ENCODE measurements at places on chromosomes 5 and 9.

- DNase-seq: no peak
Observed at GRCh38 chr9:110099236-110100095, 108.5 kb downstream of the C9orf152 start.

GRCh38 chr5:174167080-174167910, 121.8 kb downstream of the NSG2 start:
- DNase-seq: no peak

DNA sequence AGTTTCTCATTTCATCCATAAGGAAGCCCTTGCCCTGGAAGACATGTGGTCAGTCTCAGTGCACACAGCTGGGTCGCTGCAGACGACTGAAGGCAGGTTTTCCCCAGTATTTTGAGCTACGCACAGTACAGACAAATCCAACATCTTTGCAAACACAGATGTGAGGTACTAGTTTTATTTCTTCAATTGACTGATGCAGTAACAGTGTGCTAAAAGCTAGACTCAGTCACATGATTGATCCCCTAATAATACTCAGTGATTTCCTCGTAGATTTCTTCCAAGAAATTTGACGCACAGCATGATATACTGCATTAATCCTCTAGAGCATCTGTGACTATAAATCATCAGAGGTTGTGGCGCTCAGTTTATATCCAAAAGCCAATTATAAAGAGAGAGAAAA, 346.1 kb downstream of the DIRAS2 start:
- no peak for DNase-seq

DNA sequence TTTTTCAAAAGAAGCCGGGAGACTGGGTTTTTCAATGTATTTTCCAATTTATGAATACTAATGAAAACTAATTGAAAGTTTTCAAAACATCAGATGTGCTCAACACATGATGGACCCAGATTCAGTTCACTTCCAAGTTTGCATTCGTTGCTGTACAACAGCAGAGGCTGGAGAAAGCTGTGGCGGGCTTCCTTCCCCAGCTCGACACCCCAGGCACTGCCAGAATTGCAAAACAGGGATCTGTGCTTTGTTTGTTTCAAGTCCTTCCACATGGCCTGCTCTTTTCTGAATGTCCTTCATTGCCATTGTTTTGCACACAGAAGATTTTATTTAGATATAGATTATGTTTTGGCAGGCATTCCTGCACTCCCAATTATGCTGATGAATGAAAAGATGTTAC, 30.3 kb upstream of the INSYN2B start:
- DNase-seq: no peak

DNA sequence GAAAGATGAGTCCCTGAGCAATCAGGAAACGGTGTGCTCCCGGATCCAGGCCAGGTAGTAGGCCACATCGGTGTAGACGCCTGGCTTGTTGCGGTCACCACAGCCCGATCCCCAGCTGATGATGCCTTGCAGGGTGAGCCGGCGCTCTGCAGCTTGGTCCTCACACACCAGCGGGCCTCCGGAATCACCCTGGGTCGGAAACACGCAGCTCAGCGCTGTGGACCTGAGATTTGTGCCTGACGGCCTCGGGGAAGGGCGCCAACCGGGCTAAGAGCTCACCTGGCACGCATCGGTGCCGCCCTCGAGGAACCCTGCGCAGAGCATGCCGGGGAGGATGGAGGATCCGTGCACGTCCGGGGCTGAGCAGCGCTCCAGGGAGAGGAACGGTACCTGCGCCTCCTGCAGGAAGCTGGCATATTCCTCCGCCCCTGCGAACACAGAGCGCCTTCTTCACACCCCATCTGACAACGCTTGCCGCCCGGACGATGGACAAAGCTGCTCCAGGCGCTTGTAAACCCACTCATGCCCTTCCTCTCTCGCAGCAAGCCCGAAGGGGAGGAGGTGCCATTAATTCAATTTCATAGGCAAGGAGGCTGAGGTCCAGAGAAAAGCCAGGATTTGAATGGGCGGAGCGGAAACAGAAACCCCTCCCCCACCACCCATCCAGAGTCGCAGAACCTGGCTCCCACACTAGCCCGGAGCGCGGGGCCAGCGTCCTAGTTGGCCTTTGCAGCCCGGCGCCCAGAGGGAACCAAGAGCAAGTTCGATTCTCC, 2.0 kb upstream of the PFN3 start:
- DNase-seq: peak; percentile 62

- DNase-seq: no peak
Observed at GRCh38 chr9:125238127-125238914, 2.8 kb downstream of the HSPA5 start.

GRCh38 chr5:145466533-145466932, 368.6 kb downstream of the PRELID2 start:
- DNase-seq: no peak

DNA sequence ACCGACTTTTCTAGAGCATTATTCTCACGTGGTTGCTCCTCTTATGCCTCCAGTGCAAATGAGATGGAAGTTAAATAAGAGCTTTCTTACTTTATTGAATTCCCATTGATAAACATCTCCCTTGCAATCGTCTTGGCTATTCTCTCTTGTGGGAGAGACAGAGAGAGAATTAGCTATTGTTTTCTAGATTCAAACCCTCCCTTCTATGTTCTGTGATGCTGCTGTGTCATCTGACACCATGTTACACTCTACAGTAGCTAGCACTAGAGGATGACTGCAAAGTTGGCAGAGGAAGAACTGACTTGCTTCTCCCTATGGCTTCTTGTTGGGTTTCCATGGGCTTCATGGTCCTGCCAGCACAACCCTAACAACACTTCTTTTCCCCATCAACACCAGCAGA, 134.6 kb upstream of the RANBP3L start:
- DNase-seq: no peak

DNA sequence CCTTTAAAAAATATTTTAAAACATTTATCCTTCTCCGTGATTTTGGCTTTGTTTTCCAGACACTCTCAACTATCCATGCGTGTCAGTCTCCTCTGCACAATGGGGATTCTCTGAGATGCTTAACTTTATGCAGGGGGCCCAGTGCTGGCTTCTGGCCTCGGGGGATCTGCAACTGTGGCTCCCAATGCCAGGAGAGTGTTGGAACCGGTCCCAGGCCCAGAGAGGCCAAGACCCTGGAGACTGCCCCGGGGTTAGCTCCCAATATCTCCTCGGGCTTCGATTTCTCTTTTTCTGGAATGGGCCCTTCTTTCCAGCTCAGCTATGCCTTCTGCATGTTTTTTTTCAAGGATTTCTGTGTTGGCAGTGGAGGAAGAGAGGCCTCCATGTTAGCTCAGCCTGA, 20.1 kb upstream of the SARDH start:
- no peak for DNase-seq

GRCh38 chr9:98772364-98773155, 23.8 kb downstream of the ANKS6 start:
- no peak for DNase-seq

- DNase-seq: no peak
Observed at GRCh38 chr5:96079075-96079474, 117.4 kb upstream of the ELL2 start.

DNA sequence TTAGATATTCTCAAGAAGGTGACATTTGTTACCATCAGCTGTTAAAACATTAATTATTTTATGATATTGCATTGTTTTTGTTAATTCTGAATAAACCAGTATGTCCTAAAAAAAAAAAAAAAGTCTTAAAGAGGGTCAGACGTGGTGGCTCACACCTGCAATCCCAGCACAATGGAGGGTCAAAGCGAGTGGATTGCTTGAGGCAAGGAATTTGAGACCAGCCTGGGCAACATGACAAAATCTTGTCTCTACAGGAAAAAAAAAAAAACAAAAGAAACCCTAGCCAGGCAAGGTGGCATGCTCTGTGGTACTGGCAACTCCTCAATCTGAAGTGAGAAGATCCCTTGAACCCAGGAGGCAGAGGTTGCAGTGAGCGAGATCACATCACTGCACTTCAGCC, 46.8 kb downstream of the CYLC2 start:
- DNase-seq: no peak

- DNase-seq: no peak
Observed at GRCh38 chr5:2239201-2239910, 356.6 kb upstream of the IRX4 start.

DNA sequence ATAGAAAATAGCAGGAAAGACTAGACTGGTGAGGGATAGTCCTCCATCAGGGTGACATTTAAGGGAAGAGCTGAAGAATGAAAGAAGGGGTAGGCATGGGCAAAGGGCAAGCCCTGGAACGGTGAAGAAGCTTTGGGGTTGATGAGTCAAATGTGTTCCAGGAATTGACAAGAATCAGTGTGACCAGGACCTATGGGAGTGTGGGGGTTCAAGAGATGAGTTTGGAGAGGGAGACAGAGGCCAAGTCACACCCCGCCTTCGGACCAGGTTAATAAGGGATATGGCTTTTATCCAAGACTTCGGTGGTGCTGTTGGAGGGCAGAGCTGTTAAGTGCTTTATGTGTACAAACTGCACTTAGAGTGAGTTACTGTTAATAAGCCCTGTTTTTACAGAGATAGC, 920 bp downstream of the PMPCA start:
- DNase-seq: no peak

DNA sequence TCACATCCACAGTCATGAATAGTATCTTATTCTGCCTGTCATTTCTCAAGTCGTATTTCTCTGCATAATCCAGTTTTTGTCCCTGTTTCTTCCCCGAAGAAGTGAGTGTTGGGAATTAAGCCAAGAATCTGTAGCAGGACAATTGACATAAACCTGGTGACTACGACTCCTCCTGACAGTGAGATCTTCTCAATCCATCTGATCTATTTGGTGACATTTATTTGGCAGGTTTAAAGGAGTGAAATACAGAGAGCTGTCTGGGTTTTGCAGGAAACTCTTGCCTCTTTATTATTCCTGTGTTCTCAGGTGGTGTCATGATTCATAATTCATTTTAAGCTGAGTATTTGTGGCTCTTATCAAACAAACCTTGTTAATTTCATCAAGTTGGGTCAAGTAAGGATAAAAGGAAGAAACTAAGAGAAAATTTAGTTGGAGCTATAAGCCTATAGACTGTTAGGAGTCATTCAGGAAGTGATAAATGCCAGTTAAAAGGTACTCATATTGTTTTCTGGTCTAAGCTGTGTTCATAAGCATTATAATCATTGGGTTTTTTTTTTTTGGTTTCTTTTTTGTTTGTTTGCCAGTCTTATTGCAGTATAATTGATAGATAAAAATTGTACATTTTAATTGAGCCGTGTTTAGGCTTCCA, 95.9 kb upstream of the PCSK1 start:
- no peak for DNase-seq

DNA sequence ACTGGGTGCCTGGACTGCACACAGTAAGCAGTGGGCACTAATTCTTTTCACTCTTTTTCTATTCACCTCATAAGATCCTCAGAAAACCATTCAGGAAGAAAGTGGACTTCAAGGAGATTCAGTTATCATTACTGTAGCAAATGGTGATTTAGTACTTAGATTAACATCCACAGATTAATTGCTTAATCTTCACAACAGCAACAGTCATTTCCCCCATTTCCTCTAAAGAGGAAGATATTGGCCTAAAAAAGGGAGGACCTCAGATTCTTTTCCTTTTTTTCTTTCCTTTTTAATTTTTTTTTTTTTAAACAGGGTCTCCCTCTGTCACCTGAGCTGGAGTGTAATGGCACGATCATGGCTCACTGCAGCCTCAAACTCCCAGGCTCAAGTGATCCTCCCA, 64.4 kb downstream of the AUH start:
- DNase-seq: no peak

DNA sequence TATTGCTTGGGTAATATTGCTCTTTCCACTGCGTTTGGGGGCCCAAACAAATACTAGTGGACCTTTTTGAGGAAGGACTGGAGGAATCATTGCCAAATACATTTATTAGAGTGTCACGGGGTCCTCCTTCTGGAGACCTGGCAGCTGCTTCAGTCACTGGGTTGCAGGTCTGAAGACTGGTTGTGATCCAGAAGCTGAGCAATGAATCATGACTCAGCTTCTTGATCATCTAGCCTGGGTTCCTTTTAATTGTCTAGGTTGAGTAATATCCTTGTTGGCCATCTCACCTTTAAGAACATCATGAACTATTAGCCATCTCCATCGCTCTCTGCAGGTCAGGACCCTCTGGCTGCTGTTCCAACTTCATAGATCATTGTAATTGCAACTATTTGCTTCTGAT, 15.4 kb upstream of the UBAP1 start:
- no peak for DNase-seq

DNA sequence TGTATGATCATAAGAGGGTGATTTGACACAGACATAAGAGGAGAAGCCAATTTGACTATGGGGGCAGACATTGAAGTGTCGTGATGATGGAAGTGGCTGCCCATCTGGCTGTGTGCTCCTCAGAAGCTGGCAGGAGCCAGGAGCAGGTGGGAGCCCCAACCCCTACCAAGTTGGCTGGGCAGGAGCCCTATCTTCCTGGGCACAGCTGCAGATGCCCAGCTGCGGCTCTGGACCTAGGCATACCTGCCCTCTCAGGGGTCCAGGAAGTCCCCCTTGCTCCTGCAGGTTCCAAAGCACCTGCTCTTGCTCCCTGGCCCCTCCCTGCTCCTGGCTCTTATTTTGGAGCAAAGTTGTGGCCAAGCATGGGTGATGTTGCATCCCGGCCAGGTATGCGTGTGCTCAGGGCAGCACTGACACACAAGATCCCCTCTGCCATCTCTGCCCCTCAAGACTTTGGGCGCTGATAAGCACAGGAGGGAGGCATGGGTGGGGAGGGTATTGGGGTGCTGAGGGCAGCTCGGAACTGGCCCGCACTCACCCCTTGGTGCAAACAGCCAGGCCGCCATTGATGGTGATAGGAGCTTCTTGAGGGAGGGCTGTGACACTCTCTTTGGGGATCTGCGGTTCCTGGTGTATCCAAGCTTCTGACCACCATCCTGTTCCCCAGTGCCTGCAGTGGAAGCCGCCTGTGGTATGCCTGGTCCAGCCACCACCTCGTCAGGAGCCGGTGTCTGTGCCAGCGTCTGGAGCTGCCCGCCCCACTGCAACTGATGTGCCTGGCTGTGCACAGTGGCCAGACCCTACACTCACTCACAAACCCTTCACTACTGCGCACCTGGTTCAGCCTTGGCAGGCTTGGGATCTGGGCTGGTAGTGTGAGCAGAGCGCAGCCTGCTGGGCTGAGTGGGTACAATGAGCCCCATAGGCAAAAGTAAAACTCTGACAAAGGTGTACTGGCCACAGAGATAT, 230.9 kb downstream of the CDH9 start:
- no peak for DNase-seq

DNA sequence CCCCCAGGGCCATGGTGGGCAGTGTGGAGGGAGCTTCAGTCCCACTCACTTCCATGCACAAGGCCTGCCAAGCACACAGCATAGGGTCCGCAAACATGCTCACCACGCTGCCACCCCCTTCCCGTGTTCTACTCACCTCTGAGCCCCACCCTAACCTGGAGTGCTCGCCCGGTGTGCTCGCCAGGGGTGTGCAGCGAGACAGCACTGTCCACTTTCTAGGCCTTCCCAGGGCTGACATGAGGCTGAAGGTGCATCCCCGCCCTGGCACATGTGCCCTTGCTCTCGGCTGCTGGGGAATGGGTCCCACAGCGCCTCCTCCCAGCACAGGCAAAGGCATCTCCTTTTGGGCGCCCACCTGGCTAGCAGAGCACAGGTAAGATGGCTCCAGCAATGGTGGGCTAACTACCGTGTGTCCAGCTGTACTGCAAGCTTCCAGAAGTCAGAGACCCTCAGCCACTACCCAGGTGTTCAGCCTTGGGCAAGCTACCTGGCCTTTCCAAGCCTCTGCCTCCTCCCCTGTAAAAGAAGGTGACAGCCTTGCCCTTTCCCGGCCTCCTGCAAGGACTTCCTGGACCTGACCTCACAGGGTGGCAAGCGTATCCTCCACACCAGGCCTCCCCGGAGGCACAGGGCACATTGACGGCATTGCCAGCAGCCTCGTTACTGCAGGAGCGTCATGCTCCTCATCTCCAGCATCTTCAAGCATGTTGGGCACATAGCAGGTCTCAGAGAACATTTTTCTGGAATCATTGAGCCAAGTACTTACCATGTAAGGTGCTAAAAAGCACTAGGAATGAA, 4.2 kb upstream of the SEC16A start:
- DNase-seq: no peak

- DNase-seq: no peak
Observed at GRCh38 chr9:100992632-100993031, 35.9 kb upstream of the PLPPR1 start.

All from stimulated activated CD4-positive, alpha-beta T cell treated with anti-CD3 and anti-CD28 coated beads, Interleukin-2, amount 100 ng/mL, for 4 hours (primary cell).